ENCODE measurements at places on chromosomes 12 and 14.
A peak's percentile ranks its signal among the peaks of the same experiment; 100 is the strongest.

DNA sequence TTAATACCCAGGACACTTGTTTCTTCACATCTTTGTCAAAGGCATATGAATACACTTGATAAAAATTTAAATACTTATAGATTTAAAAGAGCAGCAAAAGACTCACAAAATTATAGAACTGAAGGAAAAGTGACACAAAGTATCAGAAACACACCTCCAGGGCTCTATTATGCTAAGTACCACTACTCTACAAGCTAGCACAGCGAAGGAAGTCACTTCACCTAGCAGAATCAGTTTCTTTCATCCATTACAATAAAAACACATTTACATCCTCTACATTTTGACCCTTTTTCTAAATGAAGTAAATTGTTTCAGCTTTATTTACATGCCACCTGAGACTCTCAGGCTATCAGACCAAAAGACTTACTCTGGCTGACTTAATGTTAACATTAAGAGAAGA lies 26.6 kb upstream of the PTPRB start:
- no peak for DNase-seq

DNA sequence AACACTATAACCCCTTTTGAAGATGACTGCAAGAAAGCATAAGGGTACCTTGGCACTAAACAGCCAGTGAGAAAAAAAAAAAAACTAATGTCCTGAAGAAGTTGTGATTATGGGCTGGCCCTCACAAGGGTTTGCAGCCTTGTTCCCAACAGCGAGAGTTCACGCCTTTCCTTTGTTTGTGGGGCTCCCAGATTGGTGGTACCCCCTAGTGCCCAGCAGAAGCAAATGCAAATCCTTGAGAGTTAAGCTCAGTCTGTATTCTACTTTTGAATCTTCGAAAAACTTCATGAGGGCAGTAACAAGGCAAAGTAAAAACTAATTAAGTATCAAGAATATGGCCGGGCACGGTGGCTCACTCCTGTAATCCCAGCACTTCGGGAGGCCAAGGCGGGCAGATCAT lies 238.9 kb upstream of the LMO3 start:
- DNase-seq, result no peak

- no peak for DNase-seq
These were observed 39.2 kb downstream of the ZFP36L1 start for GRCh38 chr14:68753690-68754089.

GRCh38 chr14:81172881-81173280 lies 47.9 kb downstream of the GTF2A1 start:
- no peak for DNase-seq

- DNase-seq, result no peak
These were observed 3.3 kb upstream of the GALC start for GRCh38 chr14:87996291-87996592.

GRCh38 chr14:59199205-59199604 lies 10.7 kb downstream of the DAAM1 start:
- DNase-seq, result no peak

DNA sequence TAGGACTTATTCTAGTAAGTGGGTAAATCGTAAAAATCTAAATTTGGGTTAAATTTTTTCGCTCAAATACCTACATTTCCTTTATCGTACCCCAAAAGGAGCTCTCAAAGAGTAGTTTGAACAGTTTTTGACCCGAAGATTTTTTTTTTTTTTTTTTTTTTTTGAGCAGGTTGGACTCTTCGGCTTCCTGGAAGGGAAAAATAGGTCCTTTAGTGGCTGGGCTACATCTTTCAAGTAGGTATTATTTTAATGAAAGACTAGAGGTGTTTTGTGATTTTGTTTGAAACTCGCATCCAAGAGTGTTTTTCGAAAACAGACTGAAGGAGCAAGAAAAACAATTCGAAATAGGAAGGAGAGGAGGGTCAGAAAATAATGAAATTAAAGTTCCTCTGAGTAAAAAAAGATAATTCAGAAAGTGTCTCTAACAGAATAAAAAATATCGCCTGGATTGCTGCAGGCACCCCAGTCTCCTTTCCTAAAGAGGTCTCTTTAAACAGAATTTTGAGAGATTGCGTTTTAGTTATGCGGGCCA lies 6.0 kb downstream of the CDKN1B start:
- DNase-seq, result no peak

GRCh38 chr14:66403183-66403582 lies 83.0 kb upstream of the CCDC196 start:
- DNase-seq, result peak; percentile 15

- DNase-seq, result no peak
These were observed 595 bp downstream of the PLEK2 start for GRCh38 chr14:67411370-67411769.

Data from NCI-H1417 treated with DMSO at 0.1 percent for 48 hours (cell line).